ENCODE measurements at places on chromosomes 7 and 10. TPM values are rescaled to one million over a fixed set of nuclear protein-coding genes. Genes with fewer than 3 reads are reported as not detected.

- no peak overlapping the region for H3K27ac ChIP-seq
- no peaks in the 10 kb centered on the region for H3K4me1 ChIP-seq
- no peaks in the 10 kb centered on the region for H3K36me3 ChIP-seq
- no peak for DNase-seq
Measured at GRCh38 chr7:128110641-128111364, 79.6 kb upstream of the LRRC4 start.

DNA sequence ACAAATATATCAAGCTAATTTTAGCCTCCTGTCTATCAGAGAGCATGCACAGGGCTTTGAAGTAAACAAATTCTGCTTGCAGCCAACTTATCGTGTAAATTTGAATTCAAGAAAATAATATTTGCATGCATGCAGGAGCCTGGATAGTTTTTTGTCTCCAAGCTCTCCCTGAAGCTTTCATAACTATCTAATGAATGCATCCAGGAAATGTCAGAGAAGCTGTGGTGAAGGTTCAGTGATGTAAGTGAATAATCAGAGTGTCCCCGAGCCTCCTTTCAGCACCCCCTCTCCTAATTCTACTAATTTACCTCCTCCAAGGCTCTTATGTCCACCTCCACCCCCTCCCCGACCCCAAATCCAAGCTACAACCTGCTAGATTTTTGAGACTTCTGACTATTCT, 172.0 kb upstream of the ZNF32 start:
- no peaks in the 10 kb centered on the region for H3K36me3 ChIP-seq
- no peak for DNase-seq
- H3K27ac ChIP-seq = no peak overlapping the region

DNA sequence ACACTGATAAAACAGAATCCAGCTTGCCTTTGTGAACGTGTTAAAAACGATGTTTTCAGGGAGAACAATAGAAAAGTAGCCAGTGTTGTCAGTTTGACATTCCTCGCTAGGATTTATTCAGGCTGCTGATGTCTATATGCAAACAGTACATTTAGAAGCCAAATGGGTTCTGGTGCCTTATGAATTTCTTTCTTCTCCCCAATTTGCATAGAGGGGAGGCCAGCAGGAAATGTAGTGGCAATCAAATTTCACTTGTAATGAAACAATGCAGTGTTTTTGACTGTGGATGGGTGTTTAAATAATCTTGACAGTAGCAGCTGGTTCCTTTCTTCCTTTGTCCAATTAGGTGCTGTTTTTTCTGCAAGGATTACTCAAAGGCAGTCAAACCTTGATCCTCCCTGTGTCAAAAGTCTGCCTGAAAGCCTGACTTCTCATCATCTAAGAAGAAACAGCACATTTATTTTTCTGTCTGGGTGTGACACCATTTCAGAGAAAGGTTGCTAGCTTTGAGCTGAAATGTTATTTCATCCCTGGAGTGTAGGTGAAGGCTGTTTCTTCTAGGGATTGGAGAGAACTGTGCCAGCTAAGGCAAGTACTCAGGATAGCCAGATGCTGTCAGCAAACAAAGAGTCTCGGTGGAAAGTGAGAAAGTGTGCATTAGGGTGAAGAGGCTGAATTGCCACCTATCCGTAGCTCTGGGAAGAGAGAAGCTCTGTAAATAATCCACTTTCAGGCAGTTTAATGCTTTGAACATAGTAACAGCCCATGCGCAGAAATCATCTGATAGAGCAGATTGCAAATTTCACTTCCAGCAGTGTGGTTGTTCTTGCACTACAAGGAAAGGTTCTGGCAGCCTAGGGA, 36.6 kb upstream of the ZNRF2 start:
- peaks cover 3% of the 10 kb centered on the region for H3K4me1 ChIP-seq
- DNase-seq = no peak
- H3K4me3 ChIP-seq = no peak overlapping the region
- H3K36me3 ChIP-seq = no peaks in the 10 kb centered on the region
- no peak overlapping the region for H3K27ac ChIP-seq
- no peaks in the 10 kb centered on the region for H3K27me3 ChIP-seq

DNA sequence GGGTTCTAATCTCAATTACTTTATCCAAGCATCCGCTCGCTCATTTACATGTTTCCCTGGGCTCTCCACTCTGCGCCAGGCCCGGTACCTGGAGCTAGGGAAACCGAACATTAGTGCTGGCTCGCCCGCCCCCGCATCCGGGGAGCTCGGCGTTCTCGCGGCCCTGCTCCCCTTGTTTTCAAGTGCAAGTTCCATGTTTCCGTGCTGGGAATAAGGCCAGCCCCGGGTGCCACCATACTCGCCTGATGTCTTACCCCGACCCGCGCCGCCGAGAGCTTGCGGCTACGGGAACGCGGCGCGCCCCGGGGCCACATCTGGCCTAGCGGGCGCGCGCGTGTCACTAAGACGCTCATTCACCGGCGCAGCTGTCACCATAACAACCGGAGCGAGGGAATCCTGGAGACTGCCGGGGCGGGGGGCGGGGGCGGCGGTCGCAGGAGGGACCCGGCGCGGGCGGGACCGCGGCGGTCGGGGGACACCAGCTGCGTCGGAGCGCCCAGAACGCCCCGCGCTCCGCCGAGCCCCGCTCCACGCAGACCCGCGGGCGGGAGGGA, at the start of gene NEURL1:
TSS of gene NEURL1 (plus strand) at position 344 of the 554 bp plus-strand sequence. CDS start 683 bp downstream, outside the sequence.
- DNase-seq = no peak
- H3K27ac ChIP-seq = peak within 1 kb of the TSS; percentile 52
- H3K27me3 ChIP-seq = peaks cover 9% of the 10 kb centered on the region
- no peaks in the 10 kb centered on the region for H3K36me3 ChIP-seq
- peaks cover 13% of the 10 kb centered on the region for H3K4me1 ChIP-seq

DNA sequence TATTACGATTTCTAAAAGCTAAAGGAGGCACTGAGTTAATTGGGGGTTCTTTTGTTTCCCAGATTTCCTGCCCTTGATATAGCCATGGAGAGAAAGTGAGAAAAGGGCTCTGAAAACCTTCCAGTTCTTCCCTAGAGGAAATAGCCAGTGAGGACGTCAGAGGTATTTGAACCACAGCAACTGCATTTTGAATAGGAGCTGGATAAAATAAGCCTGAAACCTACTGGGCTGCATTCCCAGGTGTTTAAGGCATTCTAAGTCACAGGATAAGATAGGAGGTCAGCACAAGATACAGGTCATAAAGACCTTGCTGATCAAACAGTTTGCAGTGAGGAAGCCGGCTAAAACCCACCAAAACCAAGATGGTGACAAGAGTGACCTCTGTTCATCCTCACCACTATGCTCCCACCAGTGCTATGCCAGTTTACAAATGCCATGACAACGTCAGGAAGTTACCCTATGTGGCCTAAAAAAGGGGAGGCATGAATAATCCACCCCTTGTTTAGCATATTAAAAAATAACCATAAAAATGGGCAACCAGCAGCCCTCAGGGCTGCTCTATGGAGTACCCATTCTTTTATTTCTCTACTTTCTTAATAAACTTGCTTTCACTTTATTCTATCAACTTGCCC, 85.1 kb upstream of the FRMD4A start:
- H3K27ac ChIP-seq = no peak overlapping the region
- no peaks in the 10 kb centered on the region for H3K27me3 ChIP-seq
- H3K36me3 ChIP-seq = no peaks in the 10 kb centered on the region

DNA sequence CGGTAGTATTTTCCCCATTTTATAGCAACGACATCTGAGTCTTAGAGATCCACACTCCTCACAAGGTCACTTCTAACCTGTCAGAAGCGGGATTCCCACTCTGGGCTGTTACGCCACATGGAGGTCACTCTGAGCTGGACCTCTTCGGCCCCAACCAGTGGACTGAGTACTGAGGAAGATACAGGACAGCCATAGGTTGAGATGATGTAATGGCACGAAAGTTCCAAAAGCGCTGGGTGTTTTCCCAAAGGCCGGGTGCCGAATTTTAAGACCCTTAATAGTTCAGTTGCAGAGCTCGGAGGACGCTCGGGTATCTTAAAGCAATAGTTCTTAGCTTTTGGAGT, 699 bp downstream of the GHITM start:
- peak; percentile 60 for DNase-seq
- H3K4me3 ChIP-seq = peak overlapping the region; percentile 85
- no peaks in the 10 kb centered on the region for H3K27me3 ChIP-seq

DNA sequence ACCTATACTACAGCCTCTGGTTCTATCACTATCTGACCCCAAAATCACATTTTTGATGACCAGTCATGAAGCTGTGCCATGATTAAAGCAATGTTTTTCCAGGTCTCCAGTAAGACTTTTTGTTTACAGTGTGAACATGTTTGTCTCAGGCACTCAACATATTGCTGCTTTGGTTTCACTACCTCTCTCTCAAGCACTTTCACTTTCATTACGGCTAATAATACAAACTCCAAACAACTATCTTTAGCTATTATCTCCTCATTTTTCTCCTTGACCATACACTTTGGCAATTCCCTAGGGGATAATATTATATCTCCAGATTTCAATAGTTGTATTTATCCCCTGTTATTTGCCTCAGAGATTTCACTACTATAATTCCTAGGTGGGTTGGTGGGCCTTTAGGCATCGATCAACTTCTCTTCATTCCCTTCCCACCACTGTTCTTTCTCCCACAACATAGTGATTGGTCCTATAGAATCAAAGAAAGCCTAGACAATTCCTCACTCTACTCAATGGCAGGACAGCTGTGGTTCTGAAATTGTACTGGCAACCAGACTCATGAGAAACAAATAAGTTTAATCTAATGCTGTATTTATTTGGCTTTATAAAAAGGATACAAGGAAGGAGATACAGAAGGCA, 261.4 kb upstream of the ZWINT start:
- no peak overlapping the region for H3K4me3 ChIP-seq
- H3K27ac ChIP-seq = no peak overlapping the region

GRCh38 chr7:98562381-98562823, 54.7 kb upstream of the NPTX2 start:
- H3K27me3 ChIP-seq = no peaks in the 10 kb centered on the region
- no peak overlapping the region for H3K27ac ChIP-seq
- no peak for DNase-seq
- no peaks in the 10 kb centered on the region for H3K36me3 ChIP-seq
- H3K4me3 ChIP-seq = no peak overlapping the region
- H3K4me1 ChIP-seq = peaks cover 7% of the 10 kb centered on the region

GRCh38 chr10:63105225-63106110, 27.7 kb upstream of the NRBF2 start:
- DNase-seq = no peak
- H3K27me3 ChIP-seq = no peaks in the 10 kb centered on the region
- H3K27ac ChIP-seq = no peak overlapping the region
- no peaks in the 10 kb centered on the region for H3K4me1 ChIP-seq
- no peaks in the 10 kb centered on the region for H3K36me3 ChIP-seq
- no peak overlapping the region for H3K4me3 ChIP-seq

- no peak overlapping the region for H3K27ac ChIP-seq
- no peaks in the 10 kb centered on the region for H3K36me3 ChIP-seq
- DNase-seq = no peak
- H3K27me3 ChIP-seq = no peaks in the 10 kb centered on the region
- H3K4me3 ChIP-seq = no peak overlapping the region
Measured at GRCh38 chr10:110394296-110394695, 89.6 kb upstream of the SMNDC1 start.

GRCh38 chr7:6257675-6258074, 14.7 kb downstream of the CYTH3 start:
- H3K27ac ChIP-seq = peak overlapping the region; percentile 44
- H3K4me3 ChIP-seq = no peak overlapping the region
- H3K4me1 ChIP-seq = peaks cover 53% of the 10 kb centered on the region
- H3K36me3 ChIP-seq = no peaks in the 10 kb centered on the region
- no peaks in the 10 kb centered on the region for H3K27me3 ChIP-seq
- DNase-seq = no peak

- DNase-seq = peak; percentile 86
- no peaks in the 10 kb centered on the region for H3K27me3 ChIP-seq
- H3K36me3 ChIP-seq = no peaks in the 10 kb centered on the region
- no peak overlapping the region for H3K4me3 ChIP-seq
- no peak overlapping the region for H3K27ac ChIP-seq
Measured at GRCh38 chr7:77247206-77247850, 47.7 kb upstream of the FGL2 start.

- H3K27me3 ChIP-seq = no peaks in the 10 kb centered on the region
- no peak for DNase-seq
- peaks cover under 1% of the 10 kb centered on the region for H3K4me1 ChIP-seq
Measured at GRCh38 chr10:46297406-46298204, 10.8 kb downstream of the ANTXRL start.

DNA sequence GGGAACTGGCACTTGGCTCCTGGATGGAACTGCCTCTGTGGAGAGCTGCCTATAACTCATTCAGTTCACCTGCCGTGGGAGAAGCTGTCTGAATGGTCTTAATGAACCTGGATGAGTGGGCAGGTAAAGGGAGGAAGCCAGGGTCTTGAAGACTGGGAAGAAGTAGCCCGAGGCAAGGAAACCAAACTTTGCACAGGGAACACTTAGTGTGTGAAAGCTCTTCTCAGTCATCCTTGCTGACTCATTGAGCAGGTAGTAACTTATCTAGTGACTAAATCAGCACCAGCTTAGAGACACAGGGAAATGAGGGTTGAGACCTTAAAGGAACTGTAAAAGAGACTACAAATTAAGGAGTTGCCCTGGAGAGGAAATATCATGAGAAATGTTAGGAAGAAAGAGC, 9.9 kb downstream of the LRRC4 start:
- H3K4me1 ChIP-seq = peaks cover 8% of the 10 kb centered on the region
- DNase-seq = no peak
- no peaks in the 10 kb centered on the region for H3K27me3 ChIP-seq
- no peaks in the 10 kb centered on the region for H3K36me3 ChIP-seq

DNA sequence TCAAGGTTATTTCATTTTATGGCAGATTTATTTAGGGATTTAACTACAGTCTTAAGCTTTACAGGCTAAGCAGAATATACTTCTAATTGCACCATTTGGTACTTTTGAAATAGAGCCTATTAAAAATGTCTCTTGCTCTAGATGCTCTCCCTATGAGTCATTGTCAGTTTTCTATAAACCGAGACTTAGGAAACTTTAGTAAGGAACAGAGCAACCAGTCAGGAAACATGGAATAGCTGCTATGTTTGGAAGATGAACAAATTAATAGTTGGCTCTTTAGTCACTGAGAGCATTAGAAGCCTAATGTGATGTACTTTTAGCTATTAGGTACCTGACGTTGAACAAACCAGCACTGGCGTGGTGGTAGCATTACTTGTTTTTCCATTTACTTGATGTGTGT, 35.3 kb downstream of the INPP5F start:
- DNase-seq = no peak
- H3K27ac ChIP-seq = no peak overlapping the region
- no peaks in the 10 kb centered on the region for H3K36me3 ChIP-seq
- H3K27me3 ChIP-seq = no peaks in the 10 kb centered on the region

- no peaks in the 10 kb centered on the region for H3K36me3 ChIP-seq
- H3K4me1 ChIP-seq = no peaks in the 10 kb centered on the region
Measured at GRCh38 chr7:133331861-133332260, 79.0 kb downstream of the EXOC4 start.

ZC3HAV1L gene
- total RNA-seq = 20.4 TPM

TCAF2 gene
- 3.3 TPM for total RNA-seq

UTF1 gene
- not detected for total RNA-seq

SLC29A4 gene
- total RNA-seq = 2.7 TPM

PON3 gene
- 1.7 TPM for total RNA-seq

Data from adrenal gland (tissue), 19 donors.